ENCODE measurements at places on chromosomes 11 and 22.

DNA sequence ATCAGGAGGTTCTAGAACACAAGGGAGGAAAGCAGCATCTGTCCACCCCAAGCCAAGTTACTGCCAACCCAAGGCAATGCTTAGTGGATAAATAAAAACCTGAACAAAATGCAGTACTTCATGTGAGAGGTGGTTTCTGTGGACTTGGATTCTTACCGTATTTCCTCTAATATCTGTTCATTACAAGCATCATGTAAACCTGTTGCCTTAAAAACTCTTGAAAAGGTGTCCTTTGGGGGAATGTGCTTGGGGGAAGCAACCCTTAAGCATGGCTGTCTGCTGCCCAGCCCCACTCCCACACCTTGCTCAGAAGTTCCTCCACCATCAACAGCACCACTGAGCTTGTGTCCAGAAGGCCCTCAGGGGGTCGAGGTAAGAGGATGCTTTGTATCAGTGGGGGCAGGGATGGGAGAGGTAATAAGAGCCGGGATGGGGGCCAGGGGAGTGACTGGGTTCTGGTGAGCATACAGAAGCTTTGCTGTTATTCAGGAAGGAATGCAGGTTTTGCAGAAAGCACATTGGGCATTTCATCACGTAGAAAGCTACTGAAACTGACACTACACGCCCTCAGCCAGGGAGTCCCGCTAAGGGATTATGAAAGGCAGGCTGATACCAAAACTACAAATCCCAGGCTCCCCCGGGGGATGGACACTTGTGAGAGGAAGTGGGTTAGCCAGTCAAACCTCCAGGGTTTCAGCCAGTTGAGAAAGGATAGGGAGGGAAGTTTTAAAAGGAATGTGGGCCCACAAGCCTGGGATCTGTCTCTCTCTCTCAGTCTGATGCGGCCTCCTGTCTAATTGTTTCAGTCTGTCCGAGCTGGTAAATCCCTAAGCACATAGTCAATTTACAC, 52.0 kb downstream of the KCNJ1 start:
- no peak for DNase-seq

DNA sequence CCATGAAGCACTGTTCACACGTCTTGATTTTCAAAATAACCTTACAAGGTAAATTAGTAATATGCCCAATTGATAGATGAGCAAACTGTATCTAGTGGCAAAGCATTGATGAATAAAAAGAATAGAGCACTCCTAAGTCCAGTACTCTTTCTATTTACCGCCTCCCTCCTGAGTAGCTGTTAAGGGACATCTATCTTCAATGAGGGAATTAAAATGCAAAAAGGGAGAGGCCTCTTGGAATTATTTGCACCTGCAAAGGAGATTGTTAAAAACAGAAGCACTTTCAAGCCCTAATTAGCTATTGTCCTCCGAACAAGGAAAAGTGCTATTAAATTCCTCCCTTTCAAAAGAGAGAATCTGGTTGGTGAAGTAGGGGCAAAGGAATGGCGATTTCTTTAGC, 6.8 kb upstream of the GALNT18 start:
- DNase-seq = no peak

DNA sequence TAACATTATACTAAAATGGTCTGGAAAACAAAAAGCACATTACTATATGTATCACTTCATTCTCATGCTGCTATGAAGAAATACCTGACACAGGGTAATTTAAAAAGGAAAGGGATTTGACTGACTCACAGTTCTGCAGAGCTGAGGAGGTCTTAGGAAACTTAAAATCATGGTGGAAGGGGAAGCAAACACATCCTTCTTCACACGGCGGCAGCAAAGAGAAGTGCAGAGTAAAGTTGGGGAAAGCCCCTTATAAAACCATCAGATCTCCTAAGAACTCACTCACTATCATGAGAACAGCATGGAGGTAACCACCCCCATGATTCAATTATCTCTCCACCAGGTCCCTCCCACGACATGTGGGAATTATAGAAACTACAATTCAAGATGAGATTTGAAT, 60.0 kb downstream of the FAM181B start:
- no peak for DNase-seq

- DNase-seq = no peak
Observed at GRCh38 chr11:69925366-69926196, 106.4 kb upstream of the FGF3 start.
